ENCODE measurements at places on chromosomes 1 and 21. TPM values are rescaled to one million over a fixed set of nuclear protein-coding genes. Genes with fewer than 3 reads are reported as not detected.

The SYF2 gene
- 27.0 TPM for total RNA-seq

The CYP4A22 gene
- total RNA-seq = not detected

The HNRNPCL4 gene
- not detected for total RNA-seq

DNA sequence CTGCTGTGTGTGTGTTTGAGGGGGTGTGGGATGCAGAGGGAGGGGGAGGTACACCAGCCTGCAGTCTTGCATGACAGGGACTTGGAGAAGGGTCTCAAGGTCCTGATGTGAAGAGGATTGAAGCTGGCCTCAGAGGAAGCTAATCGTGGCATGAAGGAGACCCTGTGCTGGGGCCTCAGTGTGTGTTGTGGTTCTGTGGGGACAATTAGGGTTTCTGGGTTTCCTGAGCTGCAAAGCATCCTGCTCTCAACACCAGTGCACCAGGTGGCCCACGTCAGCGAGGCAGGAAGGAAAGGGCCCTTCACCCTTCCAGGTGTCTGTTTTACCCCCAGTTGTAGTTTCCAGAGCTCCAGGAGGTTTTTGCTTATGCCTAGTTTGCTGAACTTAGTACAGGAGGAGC lies 52.8 kb downstream of the TENT5C start:
- no peak for DNase-seq
